ENCODE measurements at places on chromosomes 3 and 15. TPM values are rescaled to one million over a fixed set of nuclear protein-coding genes. Genes with fewer than 3 reads are reported as not detected.

The ENTPD3 gene
- polyA plus RNA-seq: 0.46 TPM

The KLF15 gene
- polyA plus RNA-seq: 13.4 TPM

The A4GNT gene
- not detected for polyA plus RNA-seq

The STXBP5L gene
- 2.8 TPM for polyA plus RNA-seq

The NR2F2 gene
- polyA plus RNA-seq: 392 TPM

The XRN1 gene
- polyA plus RNA-seq: 7.6 TPM

The NOX5 gene
- polyA plus RNA-seq: 0.54 TPM

The PTX3 gene
- polyA plus RNA-seq: 2.9 TPM

The SERINC4 gene
- polyA plus RNA-seq: 0.39 TPM

The ATP13A5 gene
- polyA plus RNA-seq: 0.07 TPM

The CMSS1 gene
- polyA plus RNA-seq: 24.9 TPM

The EFHB gene
- 0.69 TPM for polyA plus RNA-seq

The UQCC5 gene
- polyA plus RNA-seq: 53.0 TPM

The GOLGA6B gene
- not detected for polyA plus RNA-seq

The CTDSPL gene
- 14.8 TPM for polyA plus RNA-seq

The MASP1 gene
- polyA plus RNA-seq: 19.5 TPM

The CCR5 gene
- polyA plus RNA-seq: 7.4 TPM

The PRKAR2A gene
- polyA plus RNA-seq: 9.4 TPM

The GRIP2 gene
- 11.2 TPM for polyA plus RNA-seq

The RGMA gene
- polyA plus RNA-seq: 2.8 TPM

The C3orf33 gene
- 4.5 TPM for polyA plus RNA-seq

The TMC3 gene
- not detected for polyA plus RNA-seq

The TGM5 gene
- polyA plus RNA-seq: not detected

The GREM1 gene
- 0.69 TPM for polyA plus RNA-seq

The MCF2L2 gene
- 0.39 TPM for polyA plus RNA-seq

The PLA2G4F gene
- 0.07 TPM for polyA plus RNA-seq

The ERC2 gene
- 1.2 TPM for polyA plus RNA-seq

The THSD4 gene
- polyA plus RNA-seq: 3.6 TPM

The CHRNA7 gene
- 1.9 TPM for polyA plus RNA-seq

The ROPN1B gene
- polyA plus RNA-seq: not detected

The BNC1 gene
- polyA plus RNA-seq: 0.47 TPM

The GRAMD2A gene
- 0.45 TPM for polyA plus RNA-seq

The ATXN7 gene
- 14.7 TPM for polyA plus RNA-seq

The VGLL3 gene
- polyA plus RNA-seq: 7.7 TPM

The SAMMSON gene
- polyA plus RNA-seq: 0.38 TPM

The KNG1 gene
- not detected for polyA plus RNA-seq

The PPARG gene
- 41.4 TPM for polyA plus RNA-seq

The PGBD4 gene
- polyA plus RNA-seq: 1.0 TPM

The PLCD1 gene
- 30.0 TPM for polyA plus RNA-seq

The ANKRD34C gene
- 0.20 TPM for polyA plus RNA-seq

The EXD1 gene
- polyA plus RNA-seq: not detected

The SCN11A gene
- 0.30 TPM for polyA plus RNA-seq

The CPLX3 gene
- polyA plus RNA-seq: not detected

The CLDN16 gene
- 0.08 TPM for polyA plus RNA-seq

The TMEM158 gene
- 3.2 TPM for polyA plus RNA-seq

The NLGN1 gene
- polyA plus RNA-seq: 2.1 TPM

The ITIH1 gene
- 0.45 TPM for polyA plus RNA-seq
